Body of pancreas (tissue), 4 donors: ENCODE measurements at places on chromosomes 12 and 14.

GRCh38 chr14:72332046-72332445 is 399.8 kb downstream of the RGS6 start:
- peak; percentile 29 for DNase-seq

DNA sequence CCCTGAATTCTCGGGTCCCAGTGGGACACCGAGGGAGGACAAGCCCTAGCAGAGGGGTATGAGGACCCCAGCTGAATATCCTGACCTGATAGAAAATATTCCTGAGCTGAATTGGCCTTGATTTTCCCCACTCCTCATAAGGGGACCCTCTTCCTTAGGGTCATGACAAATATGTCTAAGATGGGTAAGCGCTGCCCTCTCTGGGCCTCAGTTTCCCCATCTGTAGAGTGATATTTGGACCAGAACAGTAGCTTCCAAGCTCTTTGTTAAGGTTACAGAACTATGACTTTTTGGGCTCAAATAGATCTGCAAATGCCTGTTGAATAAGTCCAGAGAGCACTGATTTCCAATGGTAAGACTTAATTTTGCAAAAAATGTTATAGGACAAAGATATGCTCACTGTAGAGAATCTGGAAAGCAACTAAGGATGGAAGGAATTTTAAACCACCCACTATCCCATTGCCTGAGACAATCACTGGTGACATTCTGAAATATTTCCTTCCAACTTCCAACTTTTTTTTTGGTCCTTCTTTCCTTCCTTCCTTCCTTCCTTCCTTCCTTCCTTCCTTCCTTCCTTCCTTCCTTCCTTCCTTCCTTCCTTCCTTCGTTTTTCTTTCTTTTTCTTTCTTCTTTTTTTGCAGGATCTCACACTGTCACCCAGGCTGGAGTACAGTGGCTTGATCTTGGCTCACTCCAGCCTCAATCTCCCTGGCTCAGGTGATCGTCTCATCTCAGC is 32.0 kb downstream of the MYL2 start:
- DNase-seq = no peak

DNA sequence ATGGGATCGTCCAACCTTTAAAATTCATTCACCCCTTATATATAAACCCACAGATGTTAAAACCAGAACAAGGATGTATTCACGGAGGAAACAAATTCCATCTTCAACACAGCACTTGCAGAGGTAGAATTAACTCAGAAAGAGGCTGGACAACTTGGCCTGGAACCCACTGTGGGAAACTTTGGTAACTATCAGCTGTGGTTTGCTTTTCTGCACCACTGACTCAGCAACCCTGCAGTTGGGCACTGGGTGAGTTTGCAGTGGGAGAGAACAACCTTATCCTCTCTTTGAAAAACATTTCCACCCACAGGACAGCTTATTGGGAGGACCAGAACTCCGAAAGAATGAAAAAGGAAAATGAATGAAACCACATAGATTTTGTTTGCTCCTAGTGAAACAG is 66.3 kb downstream of the ZNF664 start:
- peak; percentile 56 for DNase-seq

- peak; percentile 50 for DNase-seq
Observed at GRCh38 chr12:126385785-126386184, 1320.5 kb downstream of the AACS start.

- no peak for DNase-seq
Observed at GRCh38 chr12:96197503-96198272, 3.5 kb downstream of the ELK3 start.
